Naive thymus-derived CD4-positive, alpha-beta T cell (primary cell): ENCODE measurements at places on chromosomes 2 and 18. TPM values are rescaled to one million over a fixed set of nuclear protein-coding genes. Genes with fewer than 3 reads are reported as not detected.

The ZBTB7C gene
- not detected for polyA plus RNA-seq

The ZEB2 gene
- polyA plus RNA-seq: 0.26 TPM

The ASB18 gene
- not detected for polyA plus RNA-seq

The RNF152 gene
- not detected for polyA plus RNA-seq

The PDE11A gene
- polyA plus RNA-seq: not detected

The ITGA4 gene
- 121 TPM for polyA plus RNA-seq

The KCNS3 gene
- not detected for polyA plus RNA-seq

The RALBP1 gene
- polyA plus RNA-seq: 31.5 TPM

The PARD3B gene
- polyA plus RNA-seq: 0.27 TPM

The SERPINB3 gene
- polyA plus RNA-seq: not detected

The IAH1 gene
- polyA plus RNA-seq: 74.4 TPM

The CIB4 gene
- not detected for polyA plus RNA-seq

The LIPG gene
- not detected for polyA plus RNA-seq

The CRYGC gene
- not detected for polyA plus RNA-seq

The NOTO gene
- polyA plus RNA-seq: not detected

The RAD51AP2 gene
- not detected for polyA plus RNA-seq

The NEU2 gene
- not detected for polyA plus RNA-seq

The CABYR gene
- 0.74 TPM for polyA plus RNA-seq

The SPR gene
- 1.0 TPM for polyA plus RNA-seq

The LYPD6B gene
- polyA plus RNA-seq: not detected

The SERTAD2 gene
- polyA plus RNA-seq: 5.2 TPM

The MYO3B gene
- not detected for polyA plus RNA-seq

The KCNF1 gene
- polyA plus RNA-seq: not detected

The PRKD3 gene
- 31.5 TPM for polyA plus RNA-seq

The CRACDL gene
- 0.45 TPM for polyA plus RNA-seq

The VSNL1 gene
- polyA plus RNA-seq: not detected

The GKN1 gene
- not detected for polyA plus RNA-seq

The WNT6 gene
- polyA plus RNA-seq: 0.11 TPM

The EPC2 gene
- polyA plus RNA-seq: 4.0 TPM

The LYG1 gene
- polyA plus RNA-seq: 0.56 TPM

The SLC16A14 gene
- 0.28 TPM for polyA plus RNA-seq

The SP9 gene
- not detected for polyA plus RNA-seq

The SULT1C4 gene
- not detected for polyA plus RNA-seq

The FAM237A gene
- not detected for polyA plus RNA-seq

The FAM136A gene
- 33.2 TPM for polyA plus RNA-seq

The CCDC68 gene
- 0.41 TPM for polyA plus RNA-seq

The NAT8 gene
- polyA plus RNA-seq: not detected

The M1AP gene
- not detected for polyA plus RNA-seq

The CHRNG gene
- 0.26 TPM for polyA plus RNA-seq

The ANO7 gene
- polyA plus RNA-seq: 0.32 TPM

The SNTG2 gene
- polyA plus RNA-seq: 0.26 TPM

The REG1B gene
- not detected for polyA plus RNA-seq

The LCT gene
- polyA plus RNA-seq: not detected

The HES6 gene
- 0.61 TPM for polyA plus RNA-seq

The ZNF521 gene
- not detected for polyA plus RNA-seq

The LCLAT1 gene
- polyA plus RNA-seq: 16.2 TPM

The FAM228A gene
- polyA plus RNA-seq: not detected

The ACMSD gene
- polyA plus RNA-seq: not detected

The IHH gene
- polyA plus RNA-seq: not detected

The SLC5A7 gene
- not detected for polyA plus RNA-seq

The MALL gene
- polyA plus RNA-seq: not detected

The ANKRD30B gene
- polyA plus RNA-seq: not detected

The IER3IP1 gene
- 12.6 TPM for polyA plus RNA-seq

The GCC2 gene
- polyA plus RNA-seq: 84.8 TPM

The GALNT3 gene
- polyA plus RNA-seq: not detected

The DNER gene
- polyA plus RNA-seq: not detected

The DCDC2C gene
- polyA plus RNA-seq: not detected

The TRAPPC12 gene
- polyA plus RNA-seq: 29.8 TPM
